Effector CD8-positive, alpha-beta T cell (primary cell): ENCODE measurements at places on chromosomes 7 and 10.

GRCh38 chr10:97498841-97499560 is at the start of gene UBTD1:
TSS of gene UBTD1 (plus strand) at chr10:97498924. CDS start at chr10:97499204, 280 bp downstream.
- DNase-seq, result peak; percentile 8

- no peak for DNase-seq
Observed at GRCh38 chr10:621513-621912, 68.0 kb downstream of the DIP2C start.

DNA sequence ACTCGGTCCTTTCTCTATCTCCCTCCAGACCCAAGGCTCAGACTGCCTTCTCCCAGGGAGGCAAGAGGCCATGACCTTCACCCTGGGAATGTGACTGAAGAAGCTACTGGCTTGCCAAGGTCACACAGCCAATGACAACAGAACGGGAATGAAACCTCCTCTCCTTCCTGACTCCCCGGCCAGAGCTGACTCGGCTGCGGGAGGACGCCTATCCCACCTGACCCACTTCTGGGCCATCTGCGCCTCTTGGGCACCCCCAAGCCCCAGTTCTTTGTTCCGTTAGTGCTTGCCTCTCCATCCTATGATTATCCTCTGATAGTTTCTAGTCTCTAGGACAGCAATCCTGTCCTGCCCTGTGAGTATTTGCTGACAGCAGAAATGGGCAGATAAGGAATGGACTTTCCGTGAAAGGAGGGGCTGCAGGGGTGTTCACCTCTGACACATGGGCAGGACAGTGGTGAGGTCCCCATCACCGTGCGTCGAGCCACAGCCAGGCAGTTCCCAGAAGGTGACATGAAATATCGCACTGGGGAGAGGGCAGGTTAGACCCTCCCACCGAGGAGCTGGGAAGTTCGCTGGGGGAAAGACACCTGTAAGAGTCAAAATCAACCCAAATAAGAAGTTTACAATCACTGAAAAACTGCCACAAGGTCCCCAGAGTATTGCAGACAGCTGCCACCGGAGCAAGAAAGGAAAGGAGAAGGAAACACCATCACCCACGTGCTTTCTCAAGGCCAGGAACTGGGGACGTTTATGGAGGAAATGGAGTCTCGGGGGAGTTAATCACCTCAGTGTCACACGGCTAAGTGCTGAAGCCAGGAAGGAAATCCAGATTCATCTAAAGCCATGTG is 63.0 kb downstream of the INSIG1 start:
- DNase-seq, result no peak

GRCh38 chr7:154968336-154969001 is 34.5 kb downstream of the PAXIP1 start:
- no peak for DNase-seq

DNA sequence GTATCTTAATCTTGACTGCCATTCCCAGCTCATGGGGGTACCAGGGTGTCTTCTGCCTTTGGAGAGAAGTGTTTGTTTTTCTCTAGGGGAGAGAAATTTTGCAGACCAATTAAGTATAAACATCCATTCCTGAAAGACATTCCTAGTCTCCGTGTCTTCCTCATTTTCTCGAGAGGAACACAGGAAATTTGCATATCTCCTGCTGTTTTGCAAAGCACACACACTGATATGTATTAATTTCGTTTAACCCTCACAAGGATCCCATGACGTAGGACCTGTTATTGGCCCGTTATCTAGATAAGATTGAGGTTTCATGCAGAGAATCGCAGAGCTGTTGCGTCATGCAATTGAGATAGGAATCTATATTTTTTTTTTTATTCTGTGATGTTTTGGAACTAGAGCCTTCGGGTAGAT is 944 bp downstream of the RHBDD2 start:
- DNase-seq, result peak; percentile 1

GRCh38 chr10:45373003-45373575 is 927 bp upstream of the ALOX5 start:
- peak; percentile 7 for DNase-seq
